HCEC 1CT (cell line): ENCODE measurements at places on chromosomes 7 and 10.

DNA sequence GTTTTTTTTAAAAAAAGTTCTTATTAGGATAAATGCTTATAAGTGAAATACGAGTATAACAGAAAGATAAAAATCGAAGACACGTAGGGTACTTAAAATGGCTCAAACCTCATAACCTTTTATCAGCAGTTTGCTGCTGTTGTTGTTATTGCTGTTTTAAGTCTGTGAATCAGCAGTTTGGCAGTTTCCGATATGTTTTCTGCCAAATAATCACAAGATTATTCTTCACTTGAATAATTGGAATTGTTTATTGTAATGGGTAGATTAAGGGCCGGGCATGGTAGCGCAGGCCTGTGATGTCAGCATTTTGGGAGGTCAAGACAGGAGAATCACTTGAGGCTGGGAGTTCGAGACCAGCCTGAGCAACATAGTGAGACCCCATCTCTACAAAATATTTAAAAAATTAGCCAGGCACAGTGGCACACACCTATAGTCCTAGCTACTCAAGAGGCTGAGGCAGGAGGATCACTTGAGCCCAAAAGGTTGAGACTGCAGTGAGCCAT, 177.6 kb downstream of the VTI1A start:
- DNase-seq, result no peak

DNA sequence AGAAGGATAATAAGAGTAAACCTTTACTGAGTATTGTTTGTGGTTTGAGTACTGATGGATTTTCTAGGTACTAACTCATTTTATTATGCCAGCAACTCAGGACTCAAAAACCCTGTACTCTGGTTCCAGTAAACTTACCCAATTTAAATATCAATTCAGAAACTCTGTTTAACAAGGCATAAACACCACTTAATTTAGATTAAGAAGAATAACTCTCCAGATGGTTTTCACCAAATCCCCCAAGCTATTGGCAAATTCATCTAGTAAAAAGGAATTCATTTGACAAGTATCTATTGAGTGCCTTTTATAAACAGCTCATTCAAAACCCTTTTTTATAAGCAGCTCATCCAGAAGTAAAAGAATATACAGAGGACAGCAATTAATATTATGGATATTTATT, 572.4 kb downstream of the PHTF2 start:
- DNase-seq, result no peak

DNA sequence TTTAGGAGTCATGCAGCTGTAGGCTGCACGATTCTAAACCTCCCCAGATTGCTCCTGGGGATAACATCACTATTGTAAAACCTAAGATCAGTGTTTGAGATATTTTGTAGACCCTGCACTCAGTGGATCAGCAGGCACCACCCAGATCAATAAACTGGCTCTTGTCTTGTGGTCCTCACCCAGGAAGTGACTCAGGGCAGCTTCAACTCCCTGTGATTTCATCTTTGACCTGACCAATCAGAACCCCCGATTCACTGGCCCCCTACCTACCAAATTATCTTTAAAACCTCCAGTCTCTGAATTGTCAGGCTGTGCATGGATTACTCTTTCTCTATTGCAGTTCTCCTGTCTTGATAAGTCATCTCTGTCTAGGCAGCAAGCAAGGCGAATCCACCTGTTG, 25.7 kb downstream of the ARL5B start:
- DNase-seq, result no peak

- no peak for DNase-seq
Measured at GRCh38 chr7:131543298-131543697, 13.1 kb downstream of the PODXL start.

GRCh38 chr10:101686133-101686925, 8.6 kb downstream of the FBXW4 start:
- DNase-seq, result peak; percentile 38

- no peak for DNase-seq
Measured at GRCh38 chr7:55258631-55259030, 106.5 kb upstream of the LANCL2 start.

- no peak for DNase-seq
Measured at GRCh38 chr7:150939052-150939451, 39.1 kb downstream of the KCNH2 start.

GRCh38 chr7:5594616-5595544, 171.2 kb upstream of the TNRC18 start:
- DNase-seq, result peak; percentile 53

GRCh38 chr10:15719049-15719898, 448 bp downstream of the ITGA8 start:
- no peak for DNase-seq

GRCh38 chr7:80204919-80205318, 70.3 kb downstream of the GNAI1 start:
- no peak for DNase-seq

GRCh38 chr7:85512790-85513189, 325.9 kb upstream of the SEMA3D start:
- no peak for DNase-seq

- no peak for DNase-seq
Measured at GRCh38 chr7:150503581-150503980, 11.1 kb upstream of the GIMAP7 start.

DNA sequence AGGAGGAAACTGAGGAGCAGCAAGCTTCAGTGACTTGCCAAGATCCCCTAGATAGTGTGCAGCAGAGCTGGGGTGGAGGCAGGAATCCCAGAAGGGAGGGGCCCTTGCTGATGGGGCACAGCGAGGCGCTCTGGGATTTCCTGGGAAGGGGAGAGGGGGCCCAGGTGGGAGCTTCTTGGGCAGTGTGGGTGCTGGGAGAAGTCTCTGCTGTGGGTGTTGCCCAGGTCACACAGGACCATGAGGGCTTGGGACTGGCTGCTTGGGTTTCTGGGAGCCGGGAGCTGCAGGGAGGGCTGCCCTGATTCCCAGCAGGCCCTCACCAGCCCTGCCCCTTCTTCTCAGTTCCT, 55.2 kb downstream of the TSPAN15 start:
- DNase-seq, result no peak

- no peak for DNase-seq
Measured at GRCh38 chr7:116736927-116737715, 65.1 kb downstream of the MET start.

- DNase-seq, result no peak
Measured at GRCh38 chr7:81743665-81744064, 26.2 kb downstream of the HGF start.

DNA sequence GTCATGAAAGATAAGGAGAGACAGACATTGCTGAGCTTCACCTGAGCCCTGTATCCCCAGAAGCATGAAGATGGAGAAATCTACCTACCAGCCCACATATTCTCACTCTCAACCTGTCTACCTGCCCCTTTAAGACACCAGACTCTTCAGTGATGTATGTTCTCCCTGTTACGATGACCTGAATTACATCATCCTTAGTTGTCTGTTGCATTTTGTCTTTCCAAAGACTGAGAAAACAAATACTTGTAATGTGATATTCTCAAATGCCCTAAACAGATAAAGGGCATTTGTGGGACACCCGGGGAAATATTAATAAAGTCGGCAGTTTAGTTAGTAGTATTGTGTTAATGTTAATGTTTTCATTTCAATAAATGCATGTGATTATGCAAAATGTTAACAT, 305.8 kb upstream of the IGFBP3 start:
- DNase-seq, result no peak

GRCh38 chr7:91137153-91137787, 127.0 kb upstream of the FZD1 start:
- no peak for DNase-seq

- DNase-seq, result peak; percentile 88
Measured at GRCh38 chr10:63267414-63268148, 134.5 kb downstream of the NRBF2 start.

DNA sequence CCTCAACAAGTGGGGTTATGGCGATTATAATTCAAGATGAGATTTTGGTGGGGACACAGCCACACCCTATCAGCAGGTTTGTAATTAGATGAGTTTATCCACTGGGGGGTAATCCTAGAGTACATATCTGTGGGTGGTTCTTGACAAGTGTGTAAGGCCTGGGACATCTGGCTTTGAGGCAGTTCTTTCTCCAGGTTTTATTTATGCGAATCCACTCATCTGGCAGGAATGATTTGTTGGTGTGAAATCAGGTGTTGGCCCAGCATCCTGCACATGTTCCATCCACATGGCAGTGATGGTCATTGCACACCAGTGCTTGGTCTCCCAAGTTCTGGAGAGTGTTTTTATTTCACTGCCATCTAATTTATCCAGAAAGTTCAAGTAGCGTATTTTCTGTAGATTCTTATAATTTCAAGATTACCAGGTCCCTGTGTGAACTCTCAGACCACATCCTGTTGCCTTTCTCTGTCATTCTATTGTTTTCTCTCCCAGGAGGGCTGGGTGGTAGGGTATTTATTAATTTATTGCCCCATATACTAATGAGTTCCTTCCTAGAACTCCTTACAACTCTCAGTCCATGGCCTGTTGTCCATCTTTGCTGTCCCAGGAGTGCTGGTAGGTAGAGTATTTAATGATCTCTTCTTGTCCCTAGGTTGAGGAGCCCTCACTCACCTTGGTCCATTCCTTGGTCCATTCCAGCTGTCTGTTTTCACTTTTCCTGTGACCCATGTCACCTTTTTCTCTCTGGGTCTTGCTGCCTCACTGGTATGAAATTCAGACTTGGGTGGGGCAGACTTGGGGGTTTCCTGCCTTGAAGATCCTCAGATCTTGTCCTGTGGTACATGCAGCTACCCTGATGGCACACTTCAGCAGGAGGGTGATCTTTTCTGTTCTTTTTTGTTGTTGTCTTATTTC, 10.4 kb downstream of the RALA start:
- no peak for DNase-seq

- DNase-seq, result no peak
Measured at GRCh38 chr10:75034714-75035258, 76.7 kb upstream of the SAMD8 start.

DNA sequence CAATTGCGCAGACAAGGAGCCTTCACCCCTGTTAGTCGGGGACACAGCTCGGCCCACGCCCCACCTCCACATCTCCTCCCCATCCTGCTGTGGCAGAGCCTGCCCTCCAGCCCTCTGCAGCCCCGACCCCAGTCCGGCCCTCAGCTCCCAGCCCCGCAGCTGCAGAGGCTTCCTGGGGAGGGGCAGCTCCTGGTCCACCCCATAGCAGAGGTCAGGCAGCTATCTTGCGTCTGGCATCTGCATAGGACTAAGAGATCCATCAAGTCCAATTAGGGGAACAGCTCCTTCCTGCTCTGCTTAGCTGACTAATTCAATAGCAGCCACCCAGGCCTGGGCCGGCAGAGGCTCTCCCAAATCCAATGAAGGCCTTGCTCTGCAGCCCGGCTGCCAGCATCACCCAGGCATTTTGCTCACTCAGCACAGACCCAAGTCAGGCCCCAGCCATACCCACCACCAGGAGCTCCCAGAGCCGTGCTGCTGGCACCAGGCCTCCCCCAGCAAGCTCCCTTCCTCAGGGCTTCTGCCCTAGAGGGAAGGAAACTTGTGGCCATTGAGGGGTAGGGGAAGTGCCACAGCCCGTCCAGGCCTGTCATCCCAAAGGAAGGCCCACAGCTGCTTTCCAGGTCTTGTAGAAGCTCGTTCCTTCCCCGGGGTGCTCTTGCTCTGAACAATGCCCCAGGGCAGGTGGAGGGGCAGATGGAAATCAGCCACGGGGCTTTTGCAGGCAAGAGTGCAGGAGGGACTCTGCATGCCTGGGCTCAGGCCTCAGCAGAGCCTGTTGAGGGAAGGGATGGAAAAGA, 106.2 kb upstream of the RET start:
- DNase-seq, result no peak

DNA sequence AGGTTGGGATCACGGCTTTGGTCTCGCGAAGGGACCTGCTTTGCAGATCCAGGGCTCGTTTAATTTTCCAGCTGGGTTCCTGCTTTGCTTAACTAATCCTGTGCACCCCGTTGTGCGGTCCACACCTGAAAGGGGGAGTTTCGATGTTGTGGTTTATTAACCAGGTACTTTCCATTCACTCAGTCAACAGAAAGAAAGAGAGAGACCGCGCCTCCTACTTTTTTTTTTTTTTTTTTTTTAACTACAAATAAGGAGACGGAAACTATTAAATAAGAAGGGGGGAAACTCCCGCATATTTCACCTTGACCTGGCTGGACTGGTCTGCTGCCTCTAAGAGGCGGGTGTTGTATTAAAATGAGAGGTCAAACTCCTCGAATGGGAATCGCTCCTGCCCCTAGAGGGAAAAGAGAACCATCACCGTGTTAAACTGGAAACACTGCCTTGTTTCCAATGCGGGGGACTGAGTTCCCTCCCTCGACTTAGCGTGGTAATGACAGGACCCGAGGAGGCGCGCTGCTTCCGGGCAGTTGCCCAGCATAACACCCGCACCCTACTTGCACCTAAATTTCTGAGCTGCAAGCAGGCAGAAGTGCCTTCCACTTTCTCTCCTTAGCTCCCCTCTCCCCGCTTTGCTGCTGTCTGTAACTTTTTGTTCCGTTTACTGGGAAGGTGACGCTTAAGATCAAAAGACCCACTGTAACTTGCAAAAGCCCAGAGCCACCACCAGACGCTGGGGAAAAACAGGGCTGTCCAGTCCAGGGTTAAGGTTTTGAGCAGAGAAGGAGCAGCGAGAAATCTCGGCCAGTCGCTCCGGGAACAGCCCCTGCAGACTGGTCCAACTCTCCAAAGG, 1.1 kb upstream of the ITGB8 start:
- peak; percentile 82 for DNase-seq

- no peak for DNase-seq
Measured at GRCh38 chr10:32217216-32217615, 129.7 kb downstream of the EPC1 start.

DNA sequence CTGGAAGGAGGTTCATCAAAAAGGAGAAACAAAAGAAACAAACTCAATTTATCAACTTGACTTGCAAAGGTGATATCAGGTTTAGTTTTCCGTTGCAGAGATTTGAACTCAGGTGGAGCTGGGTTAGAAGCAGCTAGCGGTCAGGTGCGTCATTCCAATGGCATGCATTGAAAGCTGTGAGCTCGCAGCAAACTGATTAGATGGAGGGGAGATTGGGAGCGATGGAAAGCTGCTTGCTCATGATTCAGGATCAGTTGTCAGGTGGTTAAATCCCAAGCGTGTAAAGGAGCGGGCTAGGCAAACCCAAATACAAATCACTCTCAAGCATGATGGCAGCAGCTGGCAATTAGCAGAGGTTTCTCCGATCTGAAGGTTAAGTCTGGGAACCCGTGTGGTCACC, 49.3 kb upstream of the AFAP1L2 start:
- no peak for DNase-seq

GRCh38 chr7:148590471-148590870, at the start of gene C7orf33:
Gene C7orf33, plus strand, starts transcription at chr7:148590766. Its CDS starts 160 bp downstream, at chr7:148590926.
- no peak for DNase-seq

- DNase-seq, result no peak
Measured at GRCh38 chr10:98149858-98150257, 15.4 kb downstream of the R3HCC1L start.

DNA sequence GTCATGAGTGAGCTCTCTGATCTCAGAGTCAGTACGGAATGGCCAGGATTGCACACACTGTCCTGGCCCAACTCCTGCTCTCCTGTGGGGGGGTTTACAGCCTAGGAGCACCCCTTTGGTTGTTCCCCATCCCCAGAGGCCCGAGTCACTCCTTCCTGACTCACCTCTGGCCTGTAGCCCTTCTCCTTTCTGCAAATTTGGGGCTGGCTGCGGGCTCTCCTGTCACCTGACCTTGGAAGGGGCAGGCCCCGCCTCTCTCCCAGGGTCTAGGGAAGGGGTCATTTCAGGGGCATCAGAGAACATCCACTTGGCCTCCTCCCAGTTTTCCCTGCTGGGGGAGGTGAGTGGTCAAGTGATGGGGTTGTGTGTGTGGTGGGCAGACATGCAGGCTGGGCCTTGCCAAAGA, 1.7 kb downstream of the NYAP1 start:
- DNase-seq, result no peak

- DNase-seq, result no peak
Measured at GRCh38 chr10:6271663-6272062, 68.9 kb downstream of the PFKFB3 start.

- no peak for DNase-seq
Measured at GRCh38 chr7:37429435-37429791, 19.3 kb downstream of the ELMO1 start.
